ENCODE measurements at places on chromosomes 5 and 9.

GRCh38 chr5:111551161-111551560 lies 38.8 kb upstream of the STARD4 start:
- DNase-seq = no peak

DNA sequence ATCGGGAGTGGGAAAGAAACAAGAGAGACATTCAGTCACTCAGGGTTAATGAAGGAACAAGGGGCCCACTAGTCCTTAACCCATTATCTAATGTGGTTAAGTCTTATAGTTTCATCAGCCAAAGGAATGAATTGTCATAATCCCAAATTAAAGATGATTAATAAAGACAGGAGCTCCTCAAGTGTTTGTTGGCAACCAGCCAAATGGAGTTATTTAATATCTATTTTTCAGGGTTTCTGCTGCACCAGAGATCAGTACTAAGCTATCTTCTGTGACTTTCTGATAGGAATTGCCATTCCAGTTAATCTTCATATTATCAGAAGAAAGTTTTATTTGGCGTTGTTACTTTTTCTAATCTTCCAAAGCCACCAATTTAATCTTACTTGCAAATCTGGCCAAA lies 34.0 kb upstream of the FCHO2 start:
- DNase-seq = no peak

GRCh38 chr9:98380065-98380681 lies 124.7 kb upstream of the TBC1D2 start:
- no peak for DNase-seq

- DNase-seq = no peak
These were observed 18.1 kb downstream of the NR6A1 start for GRCh38 chr9:124752967-124753366.

DNA sequence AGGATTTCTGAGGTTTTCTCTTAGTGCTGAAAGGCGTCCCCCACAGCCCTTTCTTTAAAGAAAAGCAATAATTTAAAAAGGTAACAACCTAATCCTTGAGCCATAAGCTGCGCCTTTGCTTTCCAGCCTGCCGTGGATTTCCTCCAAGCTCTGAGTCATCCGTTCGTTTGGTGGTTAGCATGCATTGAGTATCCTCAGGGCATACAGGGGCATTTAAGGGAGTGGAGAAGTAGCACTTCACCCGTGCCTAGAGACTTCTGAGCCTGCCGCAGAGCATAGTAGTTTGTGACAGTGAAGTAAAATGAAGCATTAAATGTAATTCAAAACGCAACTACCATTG lies 892 bp upstream of the TNC start:
- DNase-seq = peak; percentile 87

GRCh38 chr5:81749192-81749560 lies 1.7 kb downstream of the SSBP2 start:
- DNase-seq = no peak

- DNase-seq = no peak
These were observed 61.1 kb upstream of the FAM169A start for GRCh38 chr5:74927336-74927735.

Data from fibroblast of skin of left quadriceps (primary cell).